ENCODE measurements at places on chromosomes 6 and 20.

- no peak for DNase-seq
Measured at GRCh38 chr6:31204751-31205145, 34.3 kb upstream of the POU5F1 start.

GRCh38 chr6:159617444-159617843 is 75.6 kb downstream of the SOD2 start:
- DNase-seq = no peak

GRCh38 chr6:34384321-34385153 is 7.9 kb downstream of the NUDT3 start:
- DNase-seq = peak; percentile 59

- DNase-seq = no peak
Measured at GRCh38 chr20:15556869-15557268, 1016.4 kb downstream of the KIF16B start.

GRCh38 chr20:37237656-37238055 is 24.0 kb downstream of the GHRH start:
- no peak for DNase-seq

GRCh38 chr6:73566954-73567591 is 46.2 kb upstream of the EEF1A1 start:
- DNase-seq = peak; percentile 75

DNA sequence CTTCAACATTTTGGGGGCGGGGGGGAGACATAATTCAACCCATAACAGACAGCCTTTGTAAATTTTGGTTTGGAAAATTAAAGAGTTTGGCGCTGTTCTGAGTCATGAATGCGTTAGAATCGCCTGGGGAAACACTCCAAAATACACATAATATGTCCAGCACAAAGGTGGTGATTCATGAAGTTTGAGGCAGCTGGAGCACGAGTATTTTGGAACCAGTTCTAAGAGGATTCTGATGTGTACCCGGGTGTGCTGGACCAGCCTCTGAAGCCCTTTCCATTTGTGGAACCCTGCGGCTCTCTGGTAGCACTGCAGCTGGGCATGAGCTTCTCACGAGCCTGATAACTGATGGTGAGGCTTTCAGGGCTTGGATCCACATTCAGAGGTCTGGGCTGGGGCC is 4.7 kb downstream of the GMPR start:
- no peak for DNase-seq

DNA sequence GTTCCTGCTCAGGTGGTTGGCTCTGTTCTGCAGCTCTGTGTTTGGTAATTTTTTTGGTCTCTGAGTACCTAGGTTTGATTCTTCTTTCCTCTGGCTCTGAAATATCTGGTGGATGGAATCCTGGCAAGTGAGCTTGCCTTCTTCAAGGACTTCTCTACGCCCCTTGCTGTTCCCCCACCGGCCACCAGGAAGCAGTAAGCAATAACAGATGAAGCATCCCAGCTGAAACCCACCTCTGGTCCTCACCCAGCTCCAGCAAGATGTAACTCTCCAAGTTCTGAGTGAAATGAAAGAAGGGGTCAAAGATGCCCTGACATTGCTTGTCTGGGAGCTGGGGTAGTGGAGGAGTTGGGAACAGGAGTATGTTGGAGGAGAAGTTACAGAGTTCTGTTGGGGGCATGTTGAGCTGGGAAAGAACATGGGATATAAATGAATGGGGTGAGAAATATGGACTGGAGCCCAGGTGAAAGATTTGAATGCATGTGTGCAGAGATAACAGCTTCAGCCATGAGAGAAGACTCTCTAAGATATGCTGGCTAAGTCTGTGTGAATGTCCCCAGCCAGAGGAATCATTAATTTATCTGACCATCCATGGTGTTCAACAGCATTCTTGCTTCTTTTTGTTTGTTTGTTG is 51.3 kb upstream of the GLP1R start:
- peak; percentile 3 for DNase-seq

DNA sequence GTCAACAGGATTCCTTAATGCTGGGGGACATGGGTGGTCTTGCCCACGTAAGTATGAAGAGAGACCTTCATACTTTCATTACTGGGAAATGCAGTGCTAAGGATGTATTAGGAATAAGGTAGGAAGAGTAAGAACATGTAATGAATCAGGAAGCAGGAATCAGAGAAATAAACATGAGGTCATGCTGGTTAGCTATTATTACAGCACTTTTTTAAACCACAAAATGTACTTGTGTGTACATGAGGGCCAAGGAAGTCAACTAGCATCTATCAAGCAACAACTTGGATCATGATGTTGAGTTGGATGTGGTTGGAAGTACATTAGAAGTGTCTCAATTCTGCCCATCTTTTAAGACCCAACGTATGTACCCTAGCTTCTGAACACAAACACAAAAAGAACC is 63.5 kb upstream of the E2F3 start:
- DNase-seq = peak; percentile 89

GRCh38 chr6:106003268-106003987 is 82.7 kb upstream of the PRDM1 start:
- DNase-seq = no peak

DNA sequence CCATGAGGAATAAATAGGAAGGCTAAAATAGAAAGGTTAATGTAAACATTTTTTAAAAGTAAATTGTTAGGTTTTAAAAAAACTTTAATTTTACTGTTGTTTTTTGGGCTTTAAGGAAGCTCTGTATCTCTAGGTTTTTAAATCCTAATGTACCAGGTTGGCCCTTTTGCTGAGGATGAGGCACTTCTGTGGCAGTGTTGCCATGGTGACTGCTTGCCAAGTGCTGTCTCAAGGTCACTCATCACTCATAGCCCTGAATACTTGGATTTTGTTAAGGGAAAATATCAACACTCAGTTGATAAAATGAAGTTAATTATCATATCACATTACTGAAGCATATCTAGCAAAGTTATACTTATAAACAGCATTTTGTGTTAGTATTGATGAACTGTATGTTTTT is 50.2 kb downstream of the NCOA3 start:
- peak; percentile 70 for DNase-seq

DNA sequence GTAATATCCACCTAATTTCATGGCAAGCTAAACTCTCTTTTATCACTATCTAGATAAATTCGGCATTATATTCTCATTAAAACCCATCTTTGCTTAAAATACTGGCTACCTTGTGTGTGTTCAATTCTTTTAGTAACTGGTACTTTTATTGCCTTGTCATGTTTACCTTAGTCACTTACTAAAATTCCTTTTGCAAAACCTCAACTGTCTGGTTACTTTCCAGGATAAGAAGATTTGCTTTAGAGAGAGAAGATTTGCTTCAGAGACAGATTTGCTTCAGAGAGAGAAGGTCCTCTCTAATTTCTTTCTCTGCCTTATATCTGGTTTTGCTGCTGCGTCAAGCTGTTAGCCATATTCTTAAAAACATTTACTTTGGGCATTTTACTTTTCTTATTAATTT is 151.5 kb upstream of the MLIP start:
- peak; percentile 63 for DNase-seq

DNA sequence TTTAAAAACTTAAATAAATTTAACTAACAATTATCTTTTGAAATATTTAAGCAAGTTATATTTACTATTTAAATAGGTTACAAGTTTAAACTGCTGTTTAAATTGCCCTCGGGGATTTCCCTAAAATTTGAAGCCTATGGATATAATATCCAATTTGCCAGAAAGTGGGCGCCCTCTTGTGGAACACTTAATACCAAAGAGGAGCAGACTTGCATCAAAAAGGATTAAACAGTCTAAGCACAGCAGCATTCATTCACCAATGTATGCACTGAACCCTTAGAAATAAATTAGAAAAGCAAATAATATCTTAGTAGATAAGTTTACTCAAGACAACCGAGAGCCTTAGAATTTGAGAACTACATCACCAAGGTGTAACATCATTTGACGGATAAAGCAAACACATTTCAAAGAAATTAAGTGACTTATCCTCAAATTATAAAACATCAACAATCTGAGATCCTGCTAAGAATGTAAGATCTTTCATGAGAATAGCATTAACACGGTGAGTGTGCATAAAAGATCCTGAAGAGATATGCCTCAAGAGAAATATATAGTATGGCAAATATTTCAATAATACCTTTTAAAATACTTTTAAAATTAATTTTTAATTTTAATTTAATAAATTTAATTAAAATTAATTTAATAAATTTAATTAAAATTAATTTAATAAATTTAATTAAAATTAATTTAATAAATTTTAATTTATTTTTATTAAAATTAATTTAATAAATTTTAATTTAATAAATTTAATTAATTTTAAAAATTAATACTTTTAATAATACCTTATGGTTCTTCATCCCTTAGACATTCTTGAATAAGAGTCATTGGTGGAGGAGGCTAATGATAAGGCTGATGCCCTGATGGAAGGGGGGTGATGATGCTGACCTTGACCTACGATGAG is 11.5 kb upstream of the MEP1A start:
- DNase-seq = peak; percentile 45

DNA sequence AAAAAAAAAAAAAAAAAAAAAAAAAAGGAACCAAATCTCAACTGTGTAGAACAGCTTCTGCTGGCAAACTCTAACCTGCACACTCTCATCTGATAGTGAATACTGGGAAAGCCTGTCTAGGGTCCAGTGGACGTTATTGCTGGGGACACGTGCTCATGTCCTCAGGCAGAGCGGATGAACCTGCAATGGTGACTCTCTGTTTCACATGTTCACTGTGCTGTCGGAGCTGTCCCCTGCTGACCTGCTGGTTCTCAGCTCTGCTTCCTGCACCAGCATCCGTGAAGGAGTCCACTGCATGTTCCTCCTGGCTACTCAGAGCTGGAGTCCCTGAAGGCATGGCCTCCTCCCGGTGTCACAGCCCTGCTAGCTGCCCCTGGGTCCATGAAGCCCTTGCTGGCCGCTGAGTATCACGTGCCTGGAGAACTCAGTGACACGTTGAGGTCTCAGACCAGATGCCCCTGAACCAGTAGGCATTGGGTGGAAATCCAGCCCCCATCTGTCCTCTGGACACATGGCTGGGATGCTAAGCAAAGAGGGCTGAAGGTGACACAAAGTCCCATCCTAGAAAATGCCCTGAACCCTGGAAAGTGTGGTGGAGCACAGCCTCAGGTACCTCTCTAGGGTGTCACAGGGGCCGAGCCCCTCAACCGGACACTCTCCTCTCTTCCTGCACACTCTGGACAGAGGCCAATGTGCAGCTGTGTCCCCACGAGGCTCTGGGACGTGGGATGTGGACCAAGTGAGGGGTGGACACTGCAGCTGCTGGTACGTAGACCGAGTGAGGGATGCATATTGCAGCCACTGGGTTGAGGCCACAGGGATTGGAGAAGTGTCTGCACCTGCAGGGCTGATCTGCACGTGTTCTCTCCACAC is 54.9 kb upstream of the FRMD1 start:
- no peak for DNase-seq

DNA sequence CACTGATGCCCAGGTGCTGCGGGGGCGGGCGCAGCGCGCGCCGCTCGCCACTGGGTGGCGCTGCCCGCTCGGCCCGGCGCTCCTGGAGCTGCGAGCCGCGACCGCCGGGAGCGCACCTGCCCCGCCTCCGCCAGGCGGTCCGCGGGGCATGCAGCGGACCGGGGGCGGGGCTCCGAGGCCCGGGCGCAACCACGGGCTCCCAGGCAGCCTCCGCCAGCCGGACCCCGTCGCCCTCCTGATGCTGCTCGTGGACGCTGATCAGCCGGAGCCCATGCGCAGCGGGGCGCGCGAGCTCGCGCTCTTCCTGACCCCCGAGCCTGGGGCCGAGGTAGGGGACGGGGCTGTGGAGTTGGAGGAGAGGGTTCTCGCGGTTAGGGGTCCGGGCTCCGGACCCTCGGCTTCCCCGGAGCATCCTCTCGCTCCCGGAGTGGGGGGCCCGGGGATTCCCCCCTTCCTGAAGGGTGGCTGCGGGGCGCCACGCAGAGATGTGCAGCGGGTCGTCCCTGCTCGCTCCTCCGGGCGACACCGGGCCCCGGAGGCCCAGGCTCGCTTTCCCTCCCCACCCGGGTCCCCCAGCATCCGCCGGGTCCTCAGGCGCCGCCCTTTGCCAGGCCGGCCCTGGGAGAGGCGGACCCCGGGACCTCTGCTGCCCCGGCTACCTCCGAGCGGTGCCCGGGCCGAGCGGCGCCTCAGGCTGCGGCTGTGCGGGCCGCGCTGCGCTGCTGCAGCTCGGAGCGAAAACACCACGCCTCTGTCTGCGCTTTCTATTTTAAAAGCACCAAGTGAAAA is at the start of gene BCAS4:
Gene BCAS4 (plus strand): TSS at position 216 of the 789 bp plus-strand sequence. CDS start 23 bp downstream, at position 239.
- peak; percentile 67 for DNase-seq

- no peak for DNase-seq
Measured at GRCh38 chr6:169051371-169051770, 202.3 kb downstream of the THBS2 start.

- no peak for DNase-seq
Measured at GRCh38 chr6:17007749-17008148, 94.1 kb upstream of the STMND1 start.

Data from amniotic epithelial cell (primary cell).